Astrocyte of the hippocampus (primary cell): ENCODE measurements at places on chromosomes 7 and 10.

DNA sequence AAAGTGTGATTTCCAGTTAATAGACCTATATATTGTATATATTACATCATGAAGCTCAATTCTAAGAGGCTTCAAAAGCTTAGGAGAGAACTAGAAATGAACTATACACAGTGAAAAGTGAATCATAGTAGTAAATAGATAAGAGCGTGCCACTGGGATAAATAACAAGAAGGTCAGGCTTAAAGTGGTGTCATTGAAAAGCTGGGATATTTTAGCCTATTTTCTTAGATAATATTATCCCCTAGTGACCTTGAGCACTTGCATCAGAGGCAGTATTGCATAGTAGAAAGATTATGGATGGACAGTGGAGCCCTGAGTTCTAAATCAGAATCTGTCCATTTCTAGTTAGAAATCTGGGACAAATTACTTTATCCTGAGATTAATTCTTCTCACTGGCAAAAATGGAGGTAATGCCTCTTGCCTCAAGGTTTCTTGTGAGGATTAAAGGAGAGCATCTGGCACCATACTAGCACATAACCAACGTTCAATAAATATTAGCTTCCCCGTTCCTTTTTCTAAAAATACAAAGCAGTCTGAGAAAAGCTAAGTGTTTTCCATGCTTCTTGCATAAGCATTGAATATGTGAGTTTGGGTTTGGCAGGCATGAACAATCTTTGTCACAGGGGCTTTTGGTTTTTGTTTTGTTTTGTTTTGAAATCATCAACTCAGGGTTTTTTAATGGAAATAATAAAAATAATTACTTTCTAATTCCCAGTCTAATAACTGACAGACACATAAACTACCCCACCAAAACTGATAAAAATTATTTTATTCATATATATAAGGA is 27.3 kb upstream of the MACC1 start:
- DNase-seq = no peak

DNA sequence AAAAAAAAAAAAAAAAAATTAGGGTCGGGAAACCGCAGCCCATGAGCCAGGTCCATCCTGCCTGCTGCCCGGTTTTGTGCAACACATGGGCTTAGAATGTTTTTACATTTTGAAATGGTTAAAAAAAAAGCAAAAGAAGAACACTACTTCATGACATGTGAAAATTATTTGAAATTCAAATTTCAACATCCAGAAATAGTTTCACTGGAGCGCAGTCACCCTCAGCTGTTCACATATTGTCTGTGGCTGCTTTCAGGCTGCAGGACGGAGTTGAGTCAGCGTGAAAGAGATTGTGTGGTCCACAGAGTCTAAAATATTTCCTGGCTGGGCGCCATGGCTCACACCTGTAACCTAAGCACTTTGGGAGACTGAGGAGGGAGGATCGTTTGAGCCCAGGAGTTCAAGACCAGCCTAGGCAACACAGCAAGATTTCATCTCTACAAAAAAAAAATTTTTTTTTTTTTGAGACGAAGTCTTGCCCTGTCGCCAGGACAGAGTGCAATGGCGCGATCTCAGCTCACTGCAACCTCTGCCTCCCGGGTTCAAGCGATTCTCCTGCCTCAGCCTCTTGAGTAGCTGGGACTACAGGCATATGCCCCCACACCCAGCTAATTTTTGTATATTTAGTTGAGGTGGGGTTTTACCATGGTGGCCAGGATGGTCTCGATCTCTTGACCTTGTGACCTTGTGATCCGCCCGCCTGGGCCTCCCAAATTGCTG is 63.9 kb upstream of the ECHDC3 start:
- DNase-seq = peak; percentile 50

DNA sequence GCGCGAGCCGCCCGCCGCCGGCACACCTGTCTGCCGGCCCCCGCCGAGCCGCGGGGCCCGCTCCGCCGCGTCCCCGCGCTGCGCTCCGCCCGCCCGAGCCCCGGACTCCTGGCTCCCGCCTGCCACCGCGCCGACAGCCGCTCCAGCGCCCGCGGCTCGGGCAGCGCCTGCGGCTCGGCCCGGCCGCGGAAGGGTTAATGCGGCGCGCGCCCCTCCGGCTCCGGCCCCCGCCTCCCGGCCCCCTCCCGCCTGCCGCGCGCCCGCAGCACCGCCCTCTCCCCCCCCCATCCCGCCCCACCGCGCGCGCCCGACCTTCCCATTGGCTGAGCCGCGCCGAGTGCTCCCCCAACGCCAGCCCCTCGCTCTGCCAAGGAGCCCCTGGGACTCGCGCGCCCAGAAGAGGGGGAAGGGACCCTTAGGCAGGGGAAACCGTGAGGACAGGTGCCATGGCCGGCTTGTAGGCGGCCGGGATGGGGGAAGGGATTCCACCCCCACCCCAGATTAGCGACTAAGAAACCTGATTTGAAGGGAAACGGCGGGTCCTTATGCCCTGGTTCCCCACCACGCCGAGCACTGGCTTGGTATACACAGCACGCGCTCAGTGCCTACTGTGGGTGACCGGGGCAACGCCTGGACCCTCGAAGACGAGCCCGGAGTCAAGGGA is at the start of gene KCNH2:
Gene KCNH2, minus strand, starts transcription at position 196 of the 664 bp plus-strand sequence. CDS start 408 bp downstream, outside the sequence.
- peak; percentile 44 for DNase-seq

DNA sequence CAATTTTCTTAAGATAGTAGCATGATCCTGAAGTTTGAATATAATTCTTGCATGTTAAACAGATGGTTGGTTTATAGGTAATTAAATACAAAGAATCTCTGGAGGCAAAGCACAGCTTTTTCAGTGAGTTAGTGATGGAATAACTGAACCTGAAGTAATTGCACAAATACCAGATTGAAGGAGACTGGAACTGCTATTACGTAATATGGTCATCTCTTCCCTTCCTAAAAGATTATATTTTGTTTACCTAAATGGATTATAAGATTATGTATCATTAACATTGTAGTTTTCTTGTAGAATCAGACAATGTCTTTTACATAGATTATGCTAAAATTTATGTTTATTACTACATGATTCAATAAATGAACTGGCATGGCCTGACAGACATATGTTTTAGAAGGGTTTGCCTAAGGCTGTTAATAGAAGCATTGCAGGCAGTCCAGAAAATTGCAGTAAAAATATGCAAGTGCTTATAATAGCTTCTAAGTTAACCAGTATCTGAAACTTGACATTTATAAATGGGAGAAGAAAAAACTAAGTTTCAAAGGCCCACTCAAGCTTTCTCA is 35.8 kb upstream of the GPR37 start:
- no peak for DNase-seq

DNA sequence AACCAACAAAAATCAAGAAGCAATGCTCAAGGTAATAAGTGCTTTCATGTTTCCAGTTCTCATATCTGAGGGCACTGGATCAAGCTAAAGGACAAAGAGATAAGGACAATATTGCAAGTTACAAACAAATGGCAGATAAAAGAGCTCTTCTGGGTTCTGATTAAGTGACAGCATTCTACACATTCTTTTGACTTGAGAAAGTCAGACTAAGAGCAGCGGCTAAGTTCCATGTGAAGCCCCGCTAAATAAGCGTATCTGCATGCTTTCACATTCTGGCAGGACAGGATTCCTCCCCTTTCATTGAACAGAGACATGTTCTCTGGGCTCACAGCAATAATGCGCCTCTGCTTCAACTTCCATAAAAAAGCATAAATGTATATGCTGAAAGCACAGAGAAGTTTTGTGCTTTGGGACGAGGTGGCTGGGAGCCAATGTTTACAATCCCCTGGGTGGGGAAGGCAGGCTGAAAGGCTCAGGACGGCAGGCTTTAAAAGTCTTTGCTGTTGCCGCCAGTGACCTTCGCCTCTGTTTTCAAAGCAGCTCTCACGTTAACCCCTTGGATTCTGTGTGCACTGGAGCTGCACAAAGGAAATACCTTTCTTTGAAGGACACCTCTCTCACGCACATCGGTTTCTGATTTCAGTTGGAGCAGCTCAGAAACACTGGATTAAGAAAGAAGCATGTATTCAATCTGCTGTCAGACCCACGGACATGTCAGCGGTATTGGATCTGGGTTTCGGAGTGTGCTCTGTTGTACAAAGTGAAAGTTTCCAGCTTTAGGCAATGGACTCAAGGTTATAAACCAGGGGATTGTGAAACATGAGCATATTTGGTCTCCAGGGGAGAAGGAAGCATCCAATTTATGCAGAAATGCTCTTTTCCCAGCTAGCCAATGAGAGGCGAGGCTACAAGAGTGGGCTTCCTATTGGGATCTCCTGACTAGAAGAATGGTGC is 105.4 kb upstream of the FAM133B start:
- DNase-seq = peak; percentile 92

DNA sequence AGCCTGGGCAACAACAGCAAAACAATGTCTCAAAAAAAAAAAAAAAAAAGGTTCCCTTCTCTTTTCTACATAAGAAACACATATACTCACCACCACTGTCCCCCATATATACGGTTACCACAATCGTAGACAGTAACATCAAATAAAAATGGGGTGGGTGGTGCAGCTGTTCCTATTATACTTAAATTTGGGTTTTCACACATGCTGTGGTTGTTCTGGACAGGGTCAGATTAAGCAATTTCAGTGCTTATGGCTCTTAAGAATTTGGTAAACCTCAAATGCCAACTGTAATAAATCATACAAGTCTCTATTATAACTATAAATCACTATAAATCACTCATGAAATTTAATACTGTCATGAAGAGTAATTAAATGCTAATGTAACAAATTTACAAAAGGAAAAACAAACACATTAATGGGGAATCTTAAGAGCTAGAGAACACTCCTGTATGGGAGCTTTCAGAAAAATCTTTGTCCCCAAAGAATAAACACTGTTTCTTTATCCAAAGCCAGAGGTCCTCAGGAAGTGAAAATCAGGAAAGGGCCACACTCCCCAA is 143.6 kb downstream of the GLI3 start:
- DNase-seq = no peak

DNA sequence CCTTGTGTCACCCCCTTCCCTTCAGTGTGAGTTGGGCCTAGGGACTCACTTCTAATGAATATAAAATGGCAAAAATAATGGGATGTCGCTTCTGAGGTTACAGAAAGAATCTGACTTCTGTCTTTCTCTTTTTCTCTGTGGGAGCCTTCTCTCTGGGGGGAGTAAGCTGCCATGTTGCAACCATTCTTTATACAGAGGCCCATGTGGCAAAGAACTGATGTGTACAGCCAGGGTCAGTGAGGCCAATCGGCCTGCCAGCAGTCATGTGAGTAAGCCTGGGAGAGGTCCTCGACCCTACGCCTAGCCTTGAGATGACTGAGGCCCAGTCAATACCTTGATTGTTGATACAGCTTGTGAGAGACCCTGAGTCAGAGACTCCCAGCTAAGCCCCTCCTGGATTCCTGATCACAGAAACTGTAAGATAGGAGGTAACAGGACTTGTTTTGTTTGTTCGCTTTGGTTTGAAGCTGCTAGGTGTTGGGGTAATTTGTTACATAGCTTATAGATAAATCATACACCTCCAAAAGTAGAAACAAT is 1.7 kb downstream of the TCAF1 start:
- peak; percentile 28 for DNase-seq

DNA sequence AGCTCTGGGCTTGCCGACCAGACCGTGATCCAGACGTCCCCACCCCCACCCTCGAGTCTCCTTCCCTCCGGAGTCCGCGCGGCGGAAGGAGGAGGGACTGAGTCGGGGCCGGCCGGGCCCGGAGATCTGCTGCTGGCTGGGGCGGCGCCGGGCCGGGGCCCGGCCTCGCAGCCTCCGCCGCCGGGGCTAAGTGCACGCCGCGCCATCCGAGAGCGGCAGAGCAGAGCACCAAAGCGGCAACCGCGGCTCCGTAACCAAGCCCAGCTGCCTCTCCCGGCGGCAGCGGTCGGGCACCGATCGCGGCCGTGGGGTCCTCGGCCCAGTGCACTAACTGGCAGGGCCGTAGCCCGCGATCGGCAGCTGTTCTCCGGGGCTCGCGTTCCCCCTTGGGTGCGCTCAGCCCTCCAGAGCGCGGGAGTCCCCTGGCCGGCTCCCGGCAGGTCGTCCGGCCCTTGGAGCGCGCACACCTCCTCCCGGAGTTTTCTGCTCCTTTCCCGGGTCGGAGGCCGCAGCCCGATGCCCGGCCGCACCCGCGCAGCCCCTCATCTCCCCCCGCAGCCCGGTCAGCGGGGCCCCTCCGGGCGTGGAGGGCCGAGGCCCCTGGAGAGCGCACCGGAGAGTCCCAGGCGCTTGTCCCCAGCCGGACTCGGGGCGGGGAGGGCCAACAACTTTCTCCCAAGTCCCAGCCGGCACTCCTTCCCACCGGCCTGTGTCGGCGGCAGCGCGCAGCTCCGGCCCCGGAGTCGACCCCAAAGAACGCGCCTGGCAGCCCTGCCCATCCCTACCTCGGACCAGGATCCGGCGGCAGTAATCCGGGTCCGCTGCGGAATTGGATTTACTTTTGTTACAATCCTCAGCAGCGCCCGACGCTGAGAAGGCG is 799 bp downstream of the VAX1 start:
- peak; percentile 77 for DNase-seq

- no peak for DNase-seq
Measured at GRCh38 chr7:157795643-157796042, 458.8 kb downstream of the DNAJB6 start.

DNA sequence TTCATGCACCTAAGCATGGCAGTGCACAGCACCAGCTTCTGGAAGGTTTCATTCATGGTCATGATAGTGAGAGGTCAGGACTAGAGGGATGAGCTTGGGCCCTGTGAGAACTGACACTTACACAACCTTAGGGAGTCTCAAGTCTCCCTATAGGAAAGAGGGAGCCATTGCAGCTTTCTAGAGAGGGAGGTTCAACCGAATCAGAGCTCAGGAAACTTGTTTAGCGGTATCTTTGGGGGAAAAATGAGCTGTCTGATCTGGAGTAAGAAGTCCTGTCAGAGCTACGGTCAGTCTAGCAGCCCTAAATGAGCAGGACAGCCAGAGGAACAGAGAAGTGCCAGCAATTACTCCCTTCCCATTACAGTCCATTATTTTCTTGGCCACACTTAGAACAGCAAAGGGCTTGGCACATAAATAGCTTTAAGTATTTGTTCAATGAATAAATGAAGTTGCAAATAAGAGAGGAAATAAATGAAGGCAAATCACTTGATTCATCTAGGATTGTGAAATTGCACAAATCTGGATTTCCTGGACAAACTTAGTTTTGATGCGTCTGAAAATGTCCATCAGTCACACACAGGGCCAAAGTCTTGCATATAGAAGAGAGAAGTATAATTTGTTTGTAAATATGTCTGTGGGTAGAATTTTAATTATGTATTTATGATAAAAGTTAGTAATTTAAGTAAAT is 262.0 kb downstream of the GLI3 start:
- no peak for DNase-seq

GRCh38 chr7:38681882-38682281 is 50.7 kb upstream of the AMPH start:
- DNase-seq = no peak

GRCh38 chr7:66747881-66748511 is 7.5 kb downstream of the RABGEF1 start:
- DNase-seq = peak; percentile 40

GRCh38 chr7:37304921-37305320 is 143.7 kb downstream of the ELMO1 start:
- DNase-seq = peak; percentile 30

GRCh38 chr10:62046522-62047227 is 145.2 kb downstream of the ARID5B start:
- no peak for DNase-seq
